ENCODE measurements at places on chromosomes 12 and 14. TPM values are rescaled to one million over a fixed set of nuclear protein-coding genes. Genes with fewer than 3 reads are reported as not detected.

Gene RNASE7
- total RNA-seq: not detected

DNA sequence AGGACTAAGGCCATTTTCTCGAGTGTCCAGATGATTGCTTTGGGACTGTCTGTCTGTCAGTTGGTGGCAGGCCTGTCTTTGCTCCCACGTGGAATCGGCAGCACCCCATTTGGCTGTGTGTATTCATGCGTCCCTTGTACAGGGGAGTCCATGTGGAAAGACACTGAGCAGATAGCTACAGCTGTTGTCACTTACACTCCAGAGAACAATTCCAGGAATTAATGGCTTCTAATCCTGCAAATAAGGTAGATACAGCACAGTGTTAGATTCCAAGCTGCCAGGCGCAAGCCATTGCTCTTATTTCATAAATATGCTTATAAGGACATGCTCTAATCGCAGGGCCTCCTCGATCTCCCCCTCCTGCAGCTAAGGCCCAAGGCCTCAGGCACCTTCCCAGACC lies 208.8 kb downstream of the VRK1 start:
- no peak for DNase-seq

- no peak for DNase-seq
Observed at GRCh38 chr14:89516173-89516572, 99.1 kb upstream of the FOXN3 start.

- no peak for DNase-seq
Observed at GRCh38 chr12:29281371-29282005, 99.5 kb downstream of the ERGIC2 start.

- no peak for DNase-seq
Observed at GRCh38 chr12:112207397-112207924, 82.1 kb downstream of the TRAFD1 start.

- peak; percentile 14 for DNase-seq
Observed at GRCh38 chr14:36069535-36069900, 107.0 kb downstream of the PTCSC3 start.

DNA sequence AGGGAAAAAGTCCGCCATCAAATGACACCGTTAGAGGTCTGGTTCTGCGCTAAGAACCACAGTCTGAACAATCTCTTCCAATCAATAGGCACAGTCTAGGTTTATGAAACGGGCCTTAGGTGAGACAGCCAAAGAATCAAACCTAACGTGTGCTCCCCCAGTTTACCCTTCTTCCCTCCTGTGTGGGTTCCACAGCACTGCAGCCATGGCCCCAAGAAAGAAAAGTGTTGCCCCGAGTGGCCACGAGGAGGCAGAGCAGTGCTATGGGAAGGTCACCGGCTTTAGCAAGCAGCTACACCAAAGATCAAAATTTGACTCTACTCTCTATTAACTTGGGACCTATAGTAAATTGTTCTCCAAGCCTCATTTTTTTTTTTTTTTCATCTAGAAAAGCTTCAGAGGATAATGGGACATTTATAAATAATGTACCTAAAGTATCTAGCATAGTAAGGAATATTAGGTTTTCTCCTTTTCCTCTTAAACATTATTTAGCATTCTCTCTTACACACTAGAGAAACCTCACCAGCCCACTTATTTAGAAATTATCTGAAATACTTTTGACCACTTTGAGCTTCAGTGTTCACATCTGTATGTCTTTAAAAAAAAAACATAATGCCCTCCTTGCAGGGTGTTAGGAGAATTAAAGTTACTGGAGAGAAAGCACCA lies 70.2 kb upstream of the GPHB5 start:
- DNase-seq: peak; percentile 74

DNA sequence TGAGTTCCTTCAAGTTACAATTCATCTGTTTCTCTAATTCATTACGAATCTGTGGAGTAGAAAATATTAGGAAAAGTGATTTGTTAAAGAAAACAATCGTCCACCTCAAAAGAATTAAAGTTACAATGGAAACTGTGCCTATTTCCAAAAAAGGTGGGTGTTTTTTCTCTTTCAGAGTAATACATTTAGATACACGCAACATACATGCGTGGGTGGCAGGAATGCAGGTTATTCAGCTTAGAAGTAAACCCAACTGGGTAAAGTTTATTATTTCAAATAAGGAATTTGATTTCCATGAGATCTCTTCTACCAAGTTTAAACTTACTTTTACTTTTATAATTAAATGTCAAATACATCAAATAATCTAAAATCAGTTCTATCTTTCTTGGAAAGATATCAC lies 52.2 kb downstream of the SSH1 start:
- DNase-seq: no peak

DNA sequence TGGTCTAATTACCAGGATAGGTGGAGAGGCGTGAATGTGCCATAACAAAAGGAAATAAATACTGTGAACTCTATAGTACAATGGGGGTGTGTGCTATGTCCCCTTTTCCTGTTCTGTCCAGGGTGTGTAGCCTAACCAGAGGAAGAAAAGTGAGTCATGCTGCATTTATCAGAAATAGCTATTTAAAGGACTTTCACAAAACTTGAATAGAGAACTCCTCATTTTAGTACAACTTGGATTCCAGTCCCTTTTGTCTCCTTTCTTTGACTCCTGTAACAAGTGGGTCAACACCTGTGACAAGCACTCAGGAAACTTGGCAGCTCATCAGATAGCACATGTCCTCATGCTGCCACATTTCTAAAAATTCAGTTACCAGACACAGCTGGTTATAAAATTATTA lies 123.4 kb downstream of the CCDC91 start:
- peak; percentile 16 for DNase-seq

DNA sequence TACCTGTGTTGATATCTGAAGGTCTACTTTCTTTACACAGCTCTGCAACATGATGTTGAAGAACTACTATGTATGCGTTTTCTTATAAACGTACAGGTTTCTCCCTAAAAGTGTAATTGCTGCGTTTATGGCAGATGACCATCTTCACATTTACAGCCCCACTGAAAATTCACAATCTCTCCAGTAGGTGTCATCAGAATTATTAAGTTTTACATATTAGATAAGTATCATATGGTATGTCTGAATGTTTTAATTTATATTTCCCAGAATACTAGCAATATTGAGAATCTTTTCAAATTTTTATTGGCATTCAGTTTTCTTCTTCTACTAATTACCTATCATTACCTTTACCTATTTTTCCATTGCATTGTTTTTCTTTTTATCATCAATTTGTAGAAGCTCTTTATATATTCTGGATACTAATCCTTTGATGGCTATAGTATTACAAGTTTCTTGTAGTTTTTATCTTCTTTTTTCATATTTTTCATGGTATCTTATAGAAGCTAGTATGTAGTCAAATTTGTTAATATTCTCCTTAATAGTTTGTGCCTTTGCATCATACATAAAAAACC lies 123.5 kb downstream of the CAPZA3 start:
- DNase-seq: no peak

DNA sequence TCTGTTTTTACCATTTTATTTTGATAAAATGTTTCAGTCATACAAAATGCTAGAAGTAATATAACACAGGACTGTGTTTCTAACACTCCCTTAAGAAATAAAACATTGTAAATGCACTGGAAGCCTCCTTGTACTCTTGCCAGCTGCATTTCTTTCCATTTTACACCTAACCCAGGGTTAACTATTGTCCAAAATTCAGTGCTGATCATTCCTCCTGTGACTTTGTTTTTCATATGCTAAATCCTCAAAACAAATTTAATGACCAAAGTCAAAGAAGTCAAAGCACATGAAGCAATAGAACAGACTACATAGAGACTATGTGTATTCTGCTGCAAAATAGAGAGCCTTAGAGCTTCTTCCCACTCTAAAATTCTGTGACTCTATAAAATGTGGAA lies 420.3 kb upstream of the PRICKLE1 start:
- no peak for DNase-seq

DNA sequence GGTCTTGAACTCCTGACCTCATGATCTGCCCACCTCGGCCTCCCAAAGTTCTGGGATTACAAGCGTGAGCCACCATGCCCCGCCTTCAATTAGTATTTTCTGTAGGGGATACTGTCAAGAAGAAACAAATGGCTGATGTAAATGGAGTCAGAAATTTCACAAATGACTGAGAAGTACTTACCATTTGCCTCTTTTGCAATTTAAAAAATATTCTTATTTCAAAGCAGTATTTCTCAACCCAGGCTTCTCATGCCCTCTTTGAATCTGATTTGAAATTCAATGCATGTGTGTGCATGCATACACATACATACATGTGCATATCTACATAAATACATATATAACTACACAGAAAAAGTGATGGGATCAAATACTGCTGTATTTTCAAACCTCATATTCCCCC lies 4.4 kb downstream of the PSMA6 start:
- DNase-seq: no peak

DNA sequence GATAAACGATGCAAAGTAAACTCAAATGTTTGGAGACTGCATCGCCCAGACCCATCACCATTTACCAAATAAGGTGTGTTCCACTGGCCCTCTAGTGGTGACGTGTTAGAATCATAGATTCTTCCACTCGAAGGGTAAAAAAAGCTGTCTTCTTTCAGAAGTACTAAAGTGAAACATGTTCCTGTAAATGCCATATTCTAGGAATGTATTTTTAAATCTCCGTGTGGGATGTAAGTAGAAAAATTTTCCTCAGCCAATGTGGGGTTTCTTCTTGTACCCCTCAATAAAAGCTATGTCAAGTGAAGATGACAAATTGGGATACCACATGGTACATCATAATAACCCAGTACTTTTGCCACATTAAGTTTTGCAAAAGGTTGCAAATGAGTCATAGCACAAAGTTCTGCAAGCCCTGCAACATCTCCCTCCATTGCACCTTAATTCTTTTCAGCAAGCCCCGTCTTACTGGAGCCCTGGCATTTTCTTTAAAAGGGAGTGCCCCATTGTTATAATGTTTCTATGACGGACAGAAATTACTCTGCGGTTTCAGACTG lies 100.8 kb downstream of the CCER1 start:
- peak; percentile 74 for DNase-seq

All from G401 (cell line).